T follicular helper cell (primary cell): ENCODE measurements at places on chromosomes 12 and 14.

DNA sequence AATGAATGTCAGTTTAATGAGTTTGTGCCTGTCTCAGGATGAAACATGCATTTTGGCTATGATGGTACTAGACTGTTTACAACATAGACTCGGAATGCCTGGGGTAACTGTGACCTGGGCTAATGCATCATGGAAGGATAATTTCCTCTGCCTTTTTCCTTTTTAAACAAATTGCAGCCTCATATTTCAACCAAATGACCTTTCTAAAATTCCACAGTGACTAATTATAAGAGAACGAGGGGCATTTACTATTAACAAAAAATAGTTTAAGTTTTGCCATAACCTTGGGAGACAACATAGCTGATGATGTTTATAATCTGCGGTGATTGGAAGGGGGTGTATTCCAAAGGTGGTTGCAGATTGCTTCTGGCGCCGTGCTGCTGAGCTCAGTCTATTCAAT, 1140.5 kb downstream of the GALC start:
- no peak for DNase-seq

- DNase-seq: no peak
Measured at GRCh38 chr14:54650331-54650958, 83.5 kb downstream of the SAMD4A start.

- DNase-seq: no peak
Measured at GRCh38 chr14:29354486-29354885, 573.2 kb downstream of the PRKD1 start.

GRCh38 chr12:16198884-16199283, 78.6 kb downstream of the SLC15A5 start:
- no peak for DNase-seq

- DNase-seq: no peak
Measured at GRCh38 chr14:104926619-104927431, 2.1 kb downstream of the PLD4 start.

DNA sequence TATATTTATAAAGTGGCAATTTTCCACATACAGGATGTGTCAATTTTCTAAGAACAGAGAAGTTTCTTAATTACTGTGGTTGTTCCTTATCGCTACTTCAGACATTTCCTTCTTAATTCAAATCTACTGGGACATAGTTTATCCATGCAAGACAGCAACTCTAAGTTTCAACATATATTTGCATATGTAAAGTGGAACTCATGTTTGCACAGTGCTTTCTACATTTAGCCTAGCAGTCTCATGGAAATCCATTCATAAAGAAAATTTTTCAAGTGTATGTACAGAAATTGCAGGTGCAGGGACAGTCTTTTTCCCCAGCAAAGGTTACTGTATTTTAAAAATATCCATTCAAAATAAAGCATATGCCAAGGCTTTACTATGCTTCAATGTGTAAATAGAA, 956.7 kb upstream of the SEL1L start:
- no peak for DNase-seq

GRCh38 chr14:75143761-75144527, 17.1 kb upstream of the NEK9 start:
- no peak for DNase-seq

DNA sequence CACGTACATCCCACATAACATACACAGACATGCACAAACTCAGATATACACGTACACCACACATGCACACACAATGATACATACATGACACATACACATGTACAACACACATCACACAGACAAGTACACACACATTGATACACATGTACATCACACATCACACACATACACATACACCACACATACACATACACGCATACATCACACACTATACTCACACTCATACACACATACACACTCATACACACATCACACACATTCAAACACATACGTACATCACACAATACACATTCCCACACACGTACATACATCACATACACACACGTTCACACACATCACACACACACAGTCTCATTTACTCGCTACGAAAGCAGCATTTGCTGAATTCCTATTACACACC, 4.5 kb downstream of the ZNF605 start:
- no peak for DNase-seq

DNA sequence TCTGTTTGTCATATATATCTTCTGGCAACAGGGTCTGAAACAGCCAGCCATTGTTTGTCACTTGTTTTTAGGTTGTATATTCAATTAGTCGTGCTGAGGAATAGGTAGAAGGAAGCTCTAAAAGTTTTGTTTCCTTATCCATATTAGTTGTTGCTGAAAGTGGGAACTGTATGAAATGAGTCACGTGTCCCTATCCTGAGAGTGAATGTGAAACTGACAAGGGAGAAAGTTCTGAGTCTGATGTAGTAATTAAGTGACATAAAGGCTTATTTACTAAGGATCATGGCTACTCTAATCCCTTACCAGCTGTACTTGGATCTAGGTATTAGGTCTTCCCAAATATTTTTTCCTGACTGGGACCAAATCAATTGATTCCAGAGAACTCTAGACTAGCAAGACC, 16.4 kb downstream of the FAM234B start:
- DNase-seq: no peak

GRCh38 chr14:81516986-81517797, 16.5 kb downstream of the SEL1L start:
- DNase-seq: no peak

- no peak for DNase-seq
Measured at GRCh38 chr12:54035568-54036264, 2.9 kb downstream of the HOXC5 start.

GRCh38 chr14:25431211-25432076, 381.5 kb upstream of the STXBP6 start:
- DNase-seq: no peak

DNA sequence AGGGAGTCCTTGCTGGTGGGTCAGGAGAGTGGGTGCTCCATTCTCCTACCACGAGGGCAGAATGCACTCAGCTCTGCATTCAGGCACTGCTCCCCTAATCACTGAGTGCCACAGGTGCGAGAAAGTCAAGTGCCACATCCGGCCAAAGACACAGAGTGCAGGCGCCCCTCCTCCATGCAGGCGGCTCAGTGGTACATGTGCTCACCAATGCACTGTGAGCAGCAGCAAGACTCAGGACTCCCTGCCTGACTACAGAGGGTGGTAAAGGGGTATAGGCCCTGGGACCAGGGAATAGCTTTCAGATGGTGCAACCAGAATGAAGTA, 32.9 kb downstream of the ZFYVE21 start:
- no peak for DNase-seq

DNA sequence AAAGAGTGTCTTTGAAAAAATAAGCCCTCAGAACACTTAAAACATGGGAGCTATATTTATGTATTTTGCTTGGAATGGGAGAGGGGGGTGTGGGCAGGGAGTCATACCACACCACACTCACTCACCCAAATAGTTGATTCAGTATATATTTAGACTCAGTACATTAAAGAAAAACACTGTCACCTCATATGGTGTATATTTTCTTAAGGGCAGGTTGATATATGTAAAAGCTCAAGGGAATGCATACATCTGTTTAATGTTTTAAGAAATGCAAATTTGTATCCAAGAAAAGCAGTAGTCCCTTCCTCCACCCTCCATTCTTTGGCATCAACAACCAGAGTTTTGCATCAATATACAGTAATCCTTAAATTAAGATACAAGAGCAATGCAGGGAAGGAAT, 1.4 kb downstream of the NFYB start:
- no peak for DNase-seq

GRCh38 chr12:1859643-1860042, 39.3 kb downstream of the LRTM2 start:
- DNase-seq: no peak

DNA sequence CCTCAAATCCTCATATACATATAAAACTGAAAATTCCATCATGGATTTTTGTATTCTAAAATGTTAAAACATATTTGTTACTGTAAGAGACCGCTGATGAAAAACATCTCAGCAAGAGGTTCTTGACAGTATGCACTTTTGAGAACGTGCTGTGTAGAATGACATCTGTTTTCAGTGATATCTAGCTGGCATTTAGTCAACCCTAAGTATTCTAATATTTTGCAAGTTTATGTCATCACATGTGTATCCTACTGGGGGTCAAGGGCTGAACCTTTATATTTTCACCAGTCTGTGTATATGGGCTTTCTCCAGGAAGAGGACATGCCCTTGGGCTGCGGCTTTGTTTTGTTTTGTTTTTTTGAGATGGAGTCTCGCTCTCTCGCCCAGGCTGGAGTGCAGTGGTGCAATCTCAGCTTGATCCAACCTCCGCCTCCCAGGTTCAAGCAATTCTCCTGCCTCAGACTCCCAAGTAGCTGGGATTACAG, 22.0 kb upstream of the YARS2 start:
- DNase-seq: no peak

DNA sequence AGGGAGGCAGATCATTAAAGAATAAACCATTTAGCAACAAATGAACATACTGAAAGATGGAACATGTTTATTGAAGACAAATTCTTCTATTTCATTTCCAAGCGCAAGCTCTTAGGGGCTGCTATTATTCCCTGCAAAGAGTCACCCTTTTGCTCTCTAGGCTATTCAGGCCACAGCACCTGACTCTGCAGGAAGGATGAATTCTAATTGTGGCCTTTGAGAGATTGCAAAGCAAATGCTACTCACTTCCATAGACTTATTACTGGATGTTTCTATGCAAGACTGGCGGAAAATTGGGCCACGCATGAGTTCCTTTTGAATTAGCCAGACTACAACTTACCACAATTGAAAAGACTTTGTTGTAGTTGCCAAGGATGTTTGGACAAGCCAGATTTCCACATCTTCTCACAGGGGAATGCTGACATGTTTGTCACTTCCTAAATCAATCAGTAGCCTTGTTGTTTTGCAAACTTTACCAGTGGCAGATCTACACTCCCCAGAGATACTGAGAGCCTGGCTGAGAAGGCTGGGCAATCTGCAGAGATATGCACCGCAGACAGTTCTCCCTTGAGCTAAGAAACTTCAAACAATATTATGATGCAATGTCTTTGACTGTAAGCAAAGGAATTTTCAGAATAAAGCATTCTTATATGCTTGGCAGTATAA, 334.3 kb upstream of the SYT1 start:
- no peak for DNase-seq

DNA sequence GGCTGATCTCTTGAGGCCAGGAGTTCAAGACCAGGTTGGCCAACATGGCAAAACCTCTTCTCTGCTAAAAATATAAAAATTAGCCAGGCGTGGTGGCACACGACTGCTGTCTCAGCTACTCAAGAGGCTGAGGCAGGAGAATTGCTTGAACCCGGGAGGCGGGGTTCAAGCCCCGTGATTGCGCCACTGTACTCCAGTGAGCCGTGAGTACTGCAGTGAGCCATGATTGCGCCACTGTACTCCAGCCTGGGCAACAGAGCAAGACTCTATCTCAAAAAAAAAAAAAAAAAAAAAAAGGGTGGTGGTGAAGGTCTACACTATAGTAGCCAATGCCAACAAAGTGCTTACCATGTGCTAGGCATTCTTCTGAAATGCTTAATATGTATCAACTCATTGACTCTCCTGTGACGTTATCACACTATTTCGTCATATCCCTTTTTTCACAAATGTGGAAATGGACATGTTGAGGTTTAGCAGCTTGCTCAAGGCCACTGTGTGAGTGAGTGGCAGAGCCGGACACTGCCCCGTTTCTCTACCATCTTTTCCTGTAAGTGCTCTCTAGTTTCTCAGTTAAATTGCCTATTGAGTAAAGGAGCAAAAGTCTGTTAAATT, 59.6 kb downstream of the GNS start:
- no peak for DNase-seq

GRCh38 chr12:94186278-94187241, 38.2 kb downstream of the PLXNC1 start:
- DNase-seq: no peak

DNA sequence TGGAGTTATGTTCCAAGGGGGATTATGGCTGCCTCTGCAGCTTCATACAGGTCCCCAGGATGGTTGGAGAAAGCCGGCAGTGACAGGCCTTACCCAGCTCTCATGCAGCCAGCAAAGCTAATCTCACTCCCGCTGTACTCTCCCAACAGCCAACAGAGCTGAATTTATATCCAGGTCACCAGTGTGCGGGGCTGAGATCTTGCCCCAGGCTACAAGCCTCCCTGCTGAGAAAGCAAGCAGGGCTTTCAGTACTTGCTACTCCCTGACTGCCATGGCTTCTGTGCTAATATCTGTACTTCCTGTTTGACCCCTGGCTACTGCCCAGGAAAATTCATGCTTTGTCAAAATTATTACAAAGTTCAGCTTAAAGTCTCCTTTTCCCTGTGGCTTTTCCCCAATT, 92.9 kb downstream of the ATP23 start:
- no peak for DNase-seq

- DNase-seq: no peak
Measured at GRCh38 chr12:45354399-45354798, 138.5 kb downstream of the ANO6 start.

DNA sequence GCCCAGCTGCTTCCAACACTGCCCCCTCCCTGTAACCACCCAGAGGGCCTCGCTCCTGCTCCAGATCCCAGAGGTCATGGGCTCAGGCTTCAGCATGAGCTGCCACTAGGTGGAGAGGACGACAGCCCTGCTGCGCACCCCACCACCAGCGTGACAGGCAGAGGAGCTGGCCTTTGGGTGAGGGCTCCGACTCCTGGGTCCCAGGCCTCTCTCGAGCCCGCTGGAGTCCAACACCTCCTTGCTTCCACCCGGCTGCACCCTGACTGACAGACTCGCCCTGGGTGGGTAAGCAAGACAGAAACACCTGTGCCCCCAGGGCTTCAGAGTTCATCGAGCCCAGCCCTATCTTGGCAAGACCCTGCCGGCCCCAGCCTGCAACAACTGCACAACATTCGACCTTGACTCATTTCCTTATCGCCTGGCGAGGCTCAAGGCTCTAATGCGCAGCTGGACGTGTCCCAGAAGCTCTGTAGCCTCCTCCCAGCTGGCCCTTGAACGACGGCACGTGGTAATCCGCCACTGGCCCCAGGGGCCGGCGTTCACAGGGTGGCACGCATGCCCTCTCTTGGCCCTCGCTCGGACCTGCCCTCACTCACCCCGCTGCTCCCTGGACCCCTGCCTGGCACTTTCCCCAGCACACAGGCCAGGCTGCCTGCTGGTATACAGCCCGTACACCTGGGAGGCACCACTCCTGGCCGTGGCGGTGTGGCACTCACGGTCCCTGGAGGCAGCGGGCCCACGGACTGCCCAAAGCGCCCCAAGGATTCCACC, 28.0 kb downstream of the VPS37B start:
- DNase-seq: no peak

DNA sequence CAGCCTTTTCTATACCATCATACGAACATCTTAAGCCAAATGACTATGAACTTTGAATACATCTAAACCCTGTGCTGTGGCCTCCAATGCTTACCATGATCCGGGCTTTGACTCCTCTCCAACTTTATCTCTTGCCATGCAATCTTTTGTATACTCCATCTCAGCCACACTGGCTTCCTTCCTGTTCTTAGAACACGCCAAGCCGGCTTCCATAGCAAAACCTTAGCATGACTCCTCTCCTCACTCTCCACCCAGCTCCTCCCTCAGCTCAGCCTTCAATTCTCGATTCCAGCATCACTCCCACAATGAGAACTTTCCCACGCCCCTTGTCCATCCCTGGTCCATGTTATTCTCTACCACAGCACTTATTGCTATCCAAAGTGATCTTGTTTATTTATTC, 228.3 kb downstream of the NTF3 start:
- DNase-seq: no peak

GRCh38 chr12:18250313-18250916, 10.9 kb upstream of the PIK3C2G start:
- no peak for DNase-seq

- no peak for DNase-seq
Measured at GRCh38 chr14:28780843-28781820, 14.5 kb downstream of the FOXG1 start.
